ENCODE measurements at places on chromosomes 11 and 22.

DNA sequence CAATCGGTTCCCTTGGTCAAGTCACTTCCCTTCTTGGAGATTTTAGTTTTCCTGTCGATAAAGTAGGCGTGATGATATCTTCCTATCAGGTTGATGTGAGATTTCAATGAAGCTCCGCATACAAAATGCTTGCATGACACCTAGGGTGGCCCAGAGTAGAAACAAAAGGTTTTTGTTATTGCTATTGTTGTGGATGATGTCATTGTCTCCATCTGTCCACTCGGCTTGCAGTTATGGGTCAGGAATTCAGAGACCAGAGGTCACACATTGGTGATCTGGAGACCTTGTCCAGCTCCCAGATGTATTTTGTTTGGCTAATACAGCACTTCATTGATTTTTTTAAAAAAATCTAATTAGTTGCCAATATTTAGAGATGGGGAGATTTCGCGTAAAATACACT is 382.1 kb downstream of the MN1 start:
- DNase-seq = no peak

DNA sequence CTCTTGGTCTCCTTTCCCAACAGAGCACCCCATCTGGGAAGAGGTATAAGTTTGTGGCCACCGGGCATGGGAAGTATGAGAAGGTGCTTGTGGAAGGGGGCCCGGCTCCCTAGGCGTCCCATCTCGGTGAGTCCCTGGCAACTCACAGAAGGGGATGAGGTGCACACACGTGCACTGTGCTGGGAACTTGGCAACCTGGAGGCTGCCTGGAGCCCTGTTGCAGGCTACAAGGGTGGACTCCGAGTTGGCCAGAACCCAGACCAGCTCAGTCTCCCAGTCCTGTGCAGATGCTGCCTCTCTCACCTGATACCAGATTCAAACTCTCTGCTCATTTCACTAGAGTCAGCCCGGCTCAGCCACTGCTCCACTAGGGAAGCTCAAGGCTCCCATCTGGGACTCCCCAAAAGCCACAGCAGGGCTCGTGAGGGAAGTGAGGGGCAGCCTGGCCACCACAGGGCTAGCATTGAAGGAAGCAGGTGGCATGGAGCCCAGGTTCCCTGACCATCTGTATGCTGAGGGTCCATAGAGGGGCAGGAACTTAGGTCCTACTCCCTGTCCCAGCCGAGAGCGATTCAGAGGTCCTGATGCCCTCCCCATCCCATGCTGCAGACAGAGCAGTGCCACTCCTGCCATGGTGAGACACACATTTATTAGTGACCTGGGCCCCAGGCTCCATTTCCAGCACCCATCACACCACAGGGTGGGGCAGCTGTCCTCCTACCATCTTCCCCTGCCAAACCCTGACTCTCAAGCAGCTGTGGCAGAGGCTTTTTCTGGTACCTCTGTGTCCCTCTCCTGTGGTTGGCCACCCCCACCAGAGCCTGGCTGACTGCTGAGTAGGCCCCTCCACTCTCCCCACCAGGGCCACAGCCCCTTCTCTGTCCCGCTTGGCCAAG is 4.0 kb downstream of the PRR33 start:
- no peak for DNase-seq

DNA sequence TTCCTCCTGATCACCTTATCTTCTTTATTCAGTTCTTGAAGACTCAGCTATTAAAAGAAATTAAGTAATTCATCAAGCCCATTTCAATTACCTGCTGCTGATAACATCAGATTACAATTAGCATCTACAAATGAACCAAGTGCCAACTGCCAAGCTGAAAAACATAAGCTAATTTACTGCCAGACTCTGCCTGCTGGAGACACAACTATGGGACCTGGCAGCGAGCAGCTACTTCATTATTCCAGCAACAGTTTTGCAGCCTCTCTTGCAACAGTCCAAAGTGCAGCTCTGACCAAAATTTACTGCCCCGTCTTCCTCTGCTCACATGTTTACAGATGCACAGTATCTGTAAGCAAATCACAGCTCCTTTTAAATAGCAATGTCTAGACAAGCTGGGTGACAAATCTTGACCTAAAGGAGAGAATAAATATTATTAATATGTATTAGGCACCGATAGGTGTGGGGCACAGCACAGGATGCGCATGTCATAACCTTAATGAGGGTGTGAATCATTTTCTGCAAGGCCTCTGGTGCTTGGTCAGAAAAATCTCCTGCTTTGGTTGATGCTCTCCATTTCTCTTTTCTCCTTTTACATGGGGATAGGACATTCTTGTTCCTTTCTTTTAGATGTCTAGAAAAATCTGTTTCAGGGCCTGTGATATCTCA is 232.2 kb upstream of the PITPNB start:
- no peak for DNase-seq

GRCh38 chr22:39244136-39244495 is 666 bp downstream of the PDGFB start:
- peak; percentile 29 for DNase-seq

DNA sequence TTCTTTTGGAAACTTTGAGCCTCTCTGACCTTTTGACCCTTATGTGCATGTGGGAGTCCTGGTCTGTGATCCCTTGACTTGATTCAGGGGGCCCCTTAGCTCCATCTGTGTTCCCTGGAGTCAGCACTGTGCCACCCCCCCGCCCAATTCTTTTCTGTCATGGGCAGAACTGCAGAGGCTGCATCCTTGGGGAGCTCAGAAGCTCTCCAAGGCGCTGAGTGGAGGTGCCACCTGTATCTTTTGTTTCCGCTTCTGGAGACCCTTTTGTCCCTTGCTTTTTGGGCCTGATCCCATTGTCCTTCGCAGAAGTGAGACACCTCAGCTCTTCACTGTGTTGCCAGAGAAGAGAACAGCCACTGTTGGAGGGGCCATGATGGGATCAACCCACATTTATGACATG is 2.4 kb upstream of the PACS1 start:
- no peak for DNase-seq

- DNase-seq = no peak
Measured at GRCh38 chr11:130323452-130324450, 9.0 kb upstream of the ZBTB44 start.

DNA sequence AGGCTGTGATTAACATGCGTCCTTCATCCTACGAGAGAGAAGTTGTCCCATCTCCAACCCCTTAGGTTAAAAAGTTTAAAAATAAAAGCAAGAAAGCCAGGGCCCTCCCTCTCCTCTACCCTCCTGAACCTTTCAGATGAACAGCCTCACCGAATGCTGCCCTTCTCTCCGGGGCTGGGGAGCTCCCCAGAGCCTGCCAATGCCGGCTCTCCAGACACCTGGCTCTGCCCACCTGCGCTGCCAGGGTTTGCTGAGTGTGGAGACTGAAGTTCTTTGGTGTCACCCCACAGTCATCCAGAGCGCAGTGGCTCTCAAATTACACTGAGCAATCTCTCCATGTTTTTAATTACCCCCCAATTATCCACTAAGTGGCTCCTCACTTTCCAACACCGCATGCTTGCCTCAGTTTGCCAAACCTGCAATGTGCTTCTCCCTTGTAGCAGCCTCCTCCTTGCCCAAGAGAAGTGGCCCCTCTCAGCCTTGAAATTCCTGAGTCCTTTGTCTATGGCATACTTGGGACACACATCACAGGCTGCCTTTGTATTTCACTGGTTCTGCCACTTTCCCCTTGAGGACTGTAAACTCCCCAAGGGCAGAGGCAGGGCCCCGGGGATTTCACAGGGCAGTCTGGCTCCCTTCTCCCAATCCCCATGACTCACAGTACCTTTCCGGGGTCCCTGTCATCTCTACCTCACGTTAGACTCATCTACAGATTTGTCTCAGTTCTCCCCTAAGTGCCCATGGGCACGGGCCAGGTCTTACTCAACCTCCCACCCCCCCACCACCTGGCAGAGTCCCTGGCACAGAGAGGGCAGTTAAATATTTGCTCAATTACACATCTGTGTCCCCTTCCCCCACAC is 2.0 kb downstream of the MYH9 start:
- DNase-seq = peak; percentile 82

GRCh38 chr11:17816232-17816931 is 81.8 kb downstream of the KCNC1 start:
- no peak for DNase-seq
